ENCODE measurements at places on chromosomes 13 and 19. TPM values are rescaled to one million over a fixed set of nuclear protein-coding genes. Genes with fewer than 3 reads are reported as not detected.

The LILRB3 gene
- polyA plus RNA-seq: not detected

The ZNF28 gene
- polyA plus RNA-seq: 4.6 TPM

The RNF17 gene
- not detected for polyA plus RNA-seq

The TRPM4 gene
- polyA plus RNA-seq: 0.55 TPM

The IFNL3 gene
- 0.81 TPM for polyA plus RNA-seq

The ZNF506 gene
- 42.8 TPM for polyA plus RNA-seq

The ZNF414 gene
- not detected for polyA plus RNA-seq

The PABPC3 gene
- polyA plus RNA-seq: 0.21 TPM

The FSTL3 gene
- polyA plus RNA-seq: 1.2 TPM

The ZNF135 gene
- polyA plus RNA-seq: 5.3 TPM

The GTF2F2 gene
- 40.4 TPM for polyA plus RNA-seq

The C19orf85 gene
- not detected for polyA plus RNA-seq

The KLF2 gene
- polyA plus RNA-seq: not detected

The KRTDAP gene
- 0.58 TPM for polyA plus RNA-seq

The ZNF345 gene
- polyA plus RNA-seq: 9.2 TPM

The C19orf73 gene
- not detected for polyA plus RNA-seq

The SLC6A16 gene
- polyA plus RNA-seq: not detected

The DNAAF3 gene
- not detected for polyA plus RNA-seq

The C13orf42 gene
- polyA plus RNA-seq: not detected

The KIR2DL1 gene
- polyA plus RNA-seq: not detected

The ZNF780B gene
- polyA plus RNA-seq: 4.0 TPM

The ZNF850 gene
- polyA plus RNA-seq: 0.17 TPM

The CEACAM21 gene
- polyA plus RNA-seq: not detected

The CCNA1 gene
- 5.6 TPM for polyA plus RNA-seq

The OR7D2 gene
- polyA plus RNA-seq: not detected

The RDH8 gene
- polyA plus RNA-seq: not detected

The TINCR gene
- polyA plus RNA-seq: 1.4 TPM

The DACT3 gene
- polyA plus RNA-seq: 3.3 TPM

The CBY2 gene
- polyA plus RNA-seq: not detected

The LIM2 gene
- not detected for polyA plus RNA-seq

The NLRP5 gene
- polyA plus RNA-seq: not detected

The MAP4K1 gene
- polyA plus RNA-seq: not detected

Data from Purkinje cell (primary cell).